Activated T-cell treated with anti-CD3 and anti-CD28 coated beads for 4 hours (primary cell): ENCODE measurements at places on chromosomes 4 and X.

DNA sequence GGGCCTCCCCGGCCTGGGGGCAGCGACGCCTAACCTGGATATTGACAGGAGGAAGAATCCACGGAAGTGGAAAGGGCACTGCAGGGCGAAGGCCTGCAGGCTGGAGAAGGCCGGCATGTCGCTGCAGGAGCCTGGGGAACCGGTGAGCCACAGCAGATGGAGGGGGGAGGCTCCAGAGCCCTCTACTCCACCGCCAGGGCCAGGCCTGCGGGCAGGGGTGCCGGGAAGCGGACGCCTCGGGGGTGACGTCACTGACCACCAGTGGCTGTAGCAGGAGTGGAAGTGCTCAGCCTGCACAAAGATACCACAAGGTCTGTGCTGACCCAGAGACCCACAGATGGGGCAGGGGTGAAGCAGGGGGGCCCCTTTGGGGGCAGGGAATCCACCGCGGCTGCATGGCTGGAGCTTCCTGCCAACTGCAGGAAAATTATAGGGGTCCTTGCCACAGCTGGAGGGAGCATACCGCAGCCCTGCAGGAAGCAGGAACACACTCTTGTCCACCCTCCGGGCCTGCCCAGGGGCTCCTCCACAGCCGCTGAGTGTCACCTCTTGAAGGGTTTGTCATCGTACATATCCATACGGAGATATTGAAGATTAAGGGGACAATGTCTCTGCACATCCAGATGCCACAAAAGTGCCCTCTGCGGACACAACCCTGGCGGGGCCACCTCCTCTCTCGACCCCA is 7.6 kb upstream of the HTRA3 start:
- DNase-seq = no peak

DNA sequence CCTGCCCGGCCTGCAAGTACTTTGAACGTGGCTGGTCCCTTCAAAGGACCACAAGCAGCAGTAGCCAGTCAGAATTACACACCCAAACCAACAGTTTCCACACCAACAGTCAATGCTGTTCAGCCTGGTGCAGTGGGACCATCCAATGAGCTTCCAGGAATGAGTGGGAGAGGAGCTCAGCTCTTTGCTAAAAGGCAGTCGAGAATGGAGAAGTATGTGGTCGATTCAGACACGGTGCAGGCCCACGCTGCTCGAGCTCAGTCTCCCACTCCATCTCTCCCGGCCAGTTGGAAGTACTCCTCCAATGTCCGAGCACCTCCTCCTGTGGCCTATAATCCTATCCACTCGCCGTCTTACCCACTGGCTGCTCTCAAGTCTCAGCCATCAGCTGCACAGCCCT is 104.4 kb upstream of the MYOZ2 start:
- DNase-seq = no peak

DNA sequence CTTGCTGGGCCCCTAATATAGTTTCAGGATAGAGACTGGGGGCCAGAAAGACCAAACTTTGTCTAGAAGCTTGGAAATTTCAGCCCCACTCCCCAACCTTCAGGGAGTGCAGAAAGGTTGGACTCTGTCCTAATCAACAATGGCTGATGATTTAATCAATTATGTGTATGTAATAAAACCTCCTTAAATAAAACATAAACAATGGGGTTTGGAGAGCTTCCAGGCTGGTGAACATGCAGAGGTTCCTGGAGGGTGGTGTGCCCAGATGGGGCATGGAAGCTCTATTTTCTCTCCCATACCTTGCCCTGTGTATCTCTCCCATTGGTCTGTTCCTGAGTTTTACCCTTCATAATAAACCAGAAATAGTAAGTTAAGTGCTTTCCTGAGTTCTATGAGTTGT is 174.2 kb downstream of the GC start:
- DNase-seq = no peak

GRCh38 chrX:73681408-73681807 is 118.4 kb downstream of the CHIC1 start:
- no peak for DNase-seq
